Inflammatory macrophage treated with lipopolysaccharide for 4 hours (primary cell): ENCODE measurements at places on chromosomes 7 and 10.

DNA sequence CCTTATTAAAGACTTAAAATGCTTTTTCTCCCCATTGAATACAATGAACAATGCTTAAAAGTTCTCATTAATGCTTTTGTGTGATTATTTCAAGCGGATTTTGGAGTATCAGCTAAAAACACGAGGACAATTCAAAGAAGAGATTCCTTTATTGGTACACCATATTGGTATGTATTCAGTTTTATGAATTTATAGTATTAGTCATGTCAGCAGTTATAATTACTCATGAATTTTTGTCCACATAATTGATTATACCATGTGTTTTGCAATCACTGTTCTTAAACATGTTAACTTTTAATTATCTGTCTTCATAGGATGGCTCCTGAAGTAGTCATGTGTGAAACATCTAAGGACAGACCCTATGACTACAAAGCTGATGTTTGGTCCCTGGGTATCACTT, 31.9 kb downstream of the SLK start:
- no peak for DNase-seq

DNA sequence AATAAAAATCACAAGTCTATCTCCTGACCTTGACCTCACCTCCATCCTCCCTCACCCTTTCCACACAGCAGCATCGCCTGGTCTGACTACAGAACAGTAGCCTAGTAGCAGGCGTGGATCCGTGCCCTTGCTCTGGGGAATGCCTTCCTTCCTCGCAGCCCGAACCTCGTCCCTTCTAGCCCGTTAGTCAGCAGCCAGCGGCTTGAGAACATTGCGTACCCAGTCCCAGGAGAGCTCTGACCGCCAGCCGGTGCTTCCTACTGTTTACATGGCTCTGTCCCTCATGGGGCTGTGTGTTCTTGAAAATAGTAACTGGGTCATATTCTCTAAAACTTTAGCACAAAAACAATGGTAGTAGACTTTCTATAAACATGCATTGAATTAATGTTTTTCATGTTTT, 682.7 kb upstream of the IGFBP3 start:
- no peak for DNase-seq

- no peak for DNase-seq
These were observed 66.3 kb upstream of the SH2B2 start for GRCh38 chr7:102220229-102220850.

- no peak for DNase-seq
These were observed 72.1 kb upstream of the SH2B2 start for GRCh38 chr7:102214477-102215072.

GRCh38 chr7:41404375-41405074, 298.4 kb downstream of the INHBA start:
- DNase-seq = no peak

GRCh38 chr10:77898323-77899079, 28.1 kb downstream of the DLG5 start:
- no peak for DNase-seq

- no peak for DNase-seq
These were observed 40.8 kb upstream of the LOXL4 start for GRCh38 chr10:98308669-98309365.

DNA sequence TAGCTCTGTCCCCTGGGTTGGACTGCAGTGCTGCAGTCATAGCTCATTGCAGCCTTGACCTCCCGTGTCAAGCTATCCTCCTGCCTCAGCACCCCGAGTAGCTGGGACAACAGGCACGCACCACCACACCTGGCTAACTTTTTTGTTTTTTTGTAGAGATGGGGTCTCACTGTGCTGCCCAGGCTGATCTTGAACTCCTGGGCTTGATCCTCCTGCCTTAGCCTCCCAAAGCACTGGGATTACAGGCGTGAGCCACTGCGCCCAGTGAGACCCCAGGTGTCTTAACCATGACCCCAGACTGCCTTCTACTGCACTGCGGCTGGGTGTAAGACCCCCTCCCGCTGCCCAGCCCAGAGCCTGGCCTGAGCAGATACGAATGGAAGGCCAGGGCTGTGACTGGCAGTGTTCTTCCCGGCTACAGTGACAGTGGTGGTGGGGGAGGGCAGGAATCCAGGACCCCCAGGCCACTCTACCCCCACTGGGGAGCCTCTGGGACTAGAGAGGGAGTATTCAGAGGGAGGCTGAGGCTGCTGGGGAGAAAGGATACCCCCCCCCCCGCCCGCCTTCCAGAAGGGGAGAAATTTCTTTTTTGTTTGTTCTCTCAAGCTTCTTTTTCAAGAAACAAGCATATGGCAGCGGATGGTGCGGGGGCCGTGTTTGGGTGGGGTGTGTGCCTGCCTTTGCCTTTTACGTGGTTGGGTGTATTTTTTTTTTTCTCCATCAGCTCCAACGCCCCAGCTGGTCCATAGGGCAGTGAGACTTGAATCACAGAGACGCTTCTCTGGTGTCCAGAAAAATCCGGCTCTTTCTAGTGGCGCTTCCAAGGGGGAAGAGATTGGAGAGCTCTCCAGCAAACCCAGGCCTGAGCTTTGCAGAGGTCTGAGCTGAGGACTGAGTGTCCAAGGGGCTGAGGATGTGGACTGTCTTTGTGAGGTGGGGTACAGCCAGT, 36.6 kb downstream of the GTF2IRD1 start:
- DNase-seq = no peak

DNA sequence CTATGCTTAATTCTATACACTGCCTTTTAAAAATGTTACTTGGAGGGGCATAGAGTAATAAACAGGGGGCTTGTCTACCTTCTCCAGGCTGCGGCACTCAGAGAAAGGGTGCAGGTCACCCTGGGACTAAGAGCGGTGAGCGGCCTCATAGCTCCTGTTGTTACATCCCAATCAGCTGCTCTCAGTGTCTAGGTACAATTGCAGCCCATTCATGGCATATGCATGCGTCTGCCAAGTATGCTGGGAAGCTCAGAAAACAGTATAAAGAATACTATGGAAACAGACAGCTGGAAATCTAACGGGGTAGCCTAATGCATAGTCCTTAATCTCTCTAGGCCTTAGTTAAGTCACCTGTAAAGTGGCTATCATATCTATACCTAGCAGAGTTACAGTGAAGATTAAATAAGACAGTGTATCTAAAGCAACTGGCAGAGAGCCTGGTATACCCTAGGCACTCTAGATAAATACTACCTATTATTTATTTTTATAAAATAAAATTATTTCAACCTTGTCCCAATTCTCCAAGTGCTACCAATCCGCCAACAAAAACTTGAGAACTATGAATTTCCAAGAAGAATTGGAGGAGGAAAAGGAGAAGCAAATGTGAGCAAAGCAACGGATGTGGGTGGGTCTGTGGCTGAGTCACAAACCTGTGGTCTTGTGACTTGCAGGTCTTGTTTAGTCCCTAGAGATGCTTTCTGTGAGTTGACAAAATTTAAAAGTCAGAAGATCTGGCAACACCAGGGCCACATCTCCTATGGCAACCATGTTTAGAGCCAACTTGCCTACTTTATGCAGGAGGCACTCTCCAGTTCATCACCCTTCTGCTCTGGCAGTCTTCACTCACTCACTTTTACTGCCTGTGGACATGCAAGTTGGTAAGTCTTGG, 183.0 kb downstream of the RAPGEF5 start:
- DNase-seq = peak; percentile 50

GRCh38 chr7:17996442-17997223, 31.0 kb downstream of the PRPS1L1 start:
- no peak for DNase-seq

GRCh38 chr7:30038196-30038980, 10.2 kb downstream of the PLEKHA8 start:
- DNase-seq = peak; percentile 47

DNA sequence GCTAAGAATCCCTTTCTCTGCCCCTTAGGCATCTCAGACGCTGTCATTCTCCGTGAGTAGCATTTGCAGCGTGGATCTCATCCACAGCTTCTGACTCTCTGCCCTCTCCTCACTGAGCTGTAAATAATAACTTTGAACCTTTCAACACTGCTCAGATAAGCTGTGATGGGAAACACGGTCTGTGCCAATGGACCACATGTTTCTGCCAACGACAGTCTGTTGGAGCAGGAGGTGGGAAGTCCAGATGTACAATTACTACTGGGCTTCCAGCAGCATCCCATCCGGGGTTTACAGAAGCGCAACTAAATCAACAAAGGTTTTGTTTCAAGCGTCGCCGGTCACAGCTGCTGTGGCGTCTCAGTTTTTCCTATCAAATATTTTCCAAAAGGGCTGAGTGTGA, 1110.6 kb downstream of the TYW1 start:
- DNase-seq = no peak

- no peak for DNase-seq
These were observed 45.6 kb downstream of the VIPR2 start for GRCh38 chr7:159098811-159099655.

DNA sequence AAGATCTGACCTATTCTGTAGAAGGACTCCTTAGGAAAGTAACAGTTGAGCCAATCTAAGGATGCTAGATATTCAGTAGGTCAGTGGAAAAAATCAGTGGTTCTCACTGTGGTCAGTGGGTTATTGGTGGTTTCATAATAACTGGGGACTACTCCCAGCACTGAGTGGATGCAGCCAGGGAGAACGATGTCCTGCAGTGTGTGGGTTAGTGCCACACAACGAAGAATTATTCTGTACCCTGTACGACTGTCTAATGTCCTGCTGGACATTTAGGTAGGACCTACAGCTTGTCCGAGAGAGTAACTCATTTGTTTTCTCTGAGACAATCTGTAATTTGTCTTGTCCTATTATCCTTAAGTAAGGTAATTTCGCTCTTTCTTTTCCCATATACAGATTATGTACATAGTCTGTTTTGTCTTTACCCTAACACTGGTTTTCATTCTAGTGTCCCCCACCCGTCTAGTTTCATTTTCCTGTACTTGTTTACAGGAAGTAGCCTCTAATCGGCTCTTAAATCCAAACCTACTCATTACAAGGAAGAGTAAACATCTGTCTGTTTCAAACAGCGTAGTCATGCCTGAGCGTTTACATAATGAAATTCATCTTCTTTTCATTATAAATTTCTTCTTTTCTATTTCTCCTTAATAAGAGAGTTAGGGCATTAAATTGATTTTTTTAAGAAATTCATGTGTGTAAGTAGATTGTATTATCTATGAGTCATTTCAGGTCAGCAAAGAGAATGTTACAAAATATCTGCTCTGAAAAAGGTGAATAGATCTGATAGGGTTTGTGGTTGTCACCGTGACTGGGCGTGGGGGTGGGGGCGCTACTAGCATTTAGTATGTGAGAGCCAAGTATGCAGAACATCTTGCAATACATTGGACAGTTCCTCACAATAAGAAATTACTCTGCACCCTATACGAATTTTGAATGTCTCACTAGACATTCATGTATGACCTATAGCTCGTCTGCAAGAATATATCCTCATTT, 8.3 kb upstream of the ZC3HAV1L start:
- DNase-seq = no peak

- DNase-seq = peak; percentile 19
These were observed 10.2 kb upstream of the HKDC1 start for GRCh38 chr10:69209787-69210484.
